ENCODE measurements at places on chromosomes 12 and 14.

DNA sequence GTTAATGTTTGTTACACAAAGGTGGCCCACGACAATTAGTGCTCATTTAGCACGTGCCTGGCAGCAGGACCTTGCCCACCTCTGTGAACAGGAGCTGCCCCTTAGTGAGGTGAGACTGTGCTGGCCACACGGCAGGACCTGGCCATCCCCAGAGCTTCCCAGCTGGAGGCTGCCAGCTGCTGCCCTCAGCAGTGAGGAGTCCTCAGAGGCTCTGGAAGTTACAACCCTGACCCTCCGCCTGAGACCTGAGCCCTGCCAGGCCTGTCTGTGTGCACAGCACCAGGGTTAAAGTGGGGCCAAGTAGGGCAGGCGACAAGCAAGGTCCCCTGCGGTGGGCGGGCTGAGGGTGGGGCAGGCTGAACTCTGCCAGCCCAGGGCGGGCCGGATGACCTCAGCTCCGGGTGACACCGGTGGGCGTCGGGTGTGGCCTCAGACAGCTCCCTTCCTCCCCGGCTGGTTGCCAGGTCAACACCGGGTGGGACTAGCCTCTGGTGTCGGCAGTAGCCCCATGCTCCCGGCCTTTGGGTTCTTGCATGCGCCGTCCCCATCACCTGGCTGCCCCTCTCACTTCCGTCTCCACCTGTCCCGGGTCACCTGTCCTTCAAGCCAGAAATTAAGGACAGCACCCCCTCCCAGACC, 9.2 kb upstream of the LBHD2 start:
- DNase-seq = peak; percentile 95

DNA sequence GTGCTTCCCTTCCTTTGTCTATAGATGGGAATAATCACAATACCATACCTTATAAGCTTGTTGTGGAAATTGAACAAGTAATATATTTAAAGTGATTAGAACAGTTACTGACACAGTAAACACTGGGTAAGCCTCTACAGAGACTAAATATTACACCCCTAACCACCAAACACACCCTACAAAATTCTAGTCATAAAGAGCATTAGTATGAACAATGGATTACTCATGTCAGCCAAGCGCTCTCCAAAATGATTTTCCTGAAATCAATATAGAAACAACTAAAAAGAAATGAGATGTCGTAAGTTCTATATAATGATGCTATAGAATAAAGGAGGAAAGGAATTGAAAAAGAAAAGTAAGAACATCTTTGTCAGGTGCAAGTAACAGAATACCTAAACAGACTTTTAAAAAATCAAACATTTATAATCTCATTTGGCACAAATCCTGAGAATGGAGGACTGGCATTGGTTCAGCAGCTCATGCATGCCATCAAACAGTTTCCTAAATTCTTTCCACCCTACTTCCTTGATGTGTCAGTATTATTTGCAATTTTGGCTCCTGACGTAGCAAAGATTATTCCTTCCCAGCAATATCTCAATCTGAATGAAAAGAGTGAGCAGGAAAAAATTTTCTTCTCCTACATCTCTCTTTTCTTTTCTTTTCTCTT, 118.0 kb downstream of the SINHCAF start:
- DNase-seq = no peak

- DNase-seq = no peak
These were observed 486.2 kb downstream of the NELL2 start for GRCh38 chr12:44389896-44390295.

- DNase-seq = no peak
These were observed 55.4 kb downstream of the IRAK3 start for GRCh38 chr12:66244446-66244845.

DNA sequence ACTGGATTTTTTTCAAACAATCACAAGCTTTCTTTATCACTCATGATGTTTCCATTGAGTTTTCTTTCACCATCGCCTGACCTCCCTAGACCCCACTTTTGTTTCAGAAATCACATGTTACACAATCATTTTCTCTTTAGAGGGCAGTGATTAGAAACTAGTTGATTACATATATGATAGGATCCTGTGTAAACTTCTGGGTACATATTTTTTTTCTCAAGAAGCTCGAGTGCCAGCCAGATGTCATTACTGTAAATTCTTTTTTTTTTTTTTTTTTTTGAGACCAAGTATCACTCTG, 62.4 kb upstream of the PSMA6 start:
- no peak for DNase-seq

- no peak for DNase-seq
These were observed 24.3 kb upstream of the ATF1 start for GRCh38 chr12:50739611-50740010.

GRCh38 chr14:47826809-47827208, 151.4 kb upstream of the MDGA2 start:
- no peak for DNase-seq

- DNase-seq = no peak
These were observed 342.6 kb downstream of the NOVA1 start for GRCh38 chr14:26255213-26255612.

GRCh38 chr14:28102814-28103213, 663.8 kb upstream of the FOXG1 start:
- DNase-seq = no peak

- peak; percentile 99 for DNase-seq
These were observed 726 bp upstream of the ZNF140 start for GRCh38 chr12:133080026-133080367.

- peak; percentile 26 for DNase-seq
These were observed 838 bp downstream of the LRIG3 start for GRCh38 chr12:58919231-58920101.

- DNase-seq = no peak
These were observed 6.4 kb upstream of the SLC38A4 start for GRCh38 chr12:46832130-46832704.

- no peak for DNase-seq
These were observed 16.2 kb downstream of the TEDC1 start for GRCh38 chr14:105507247-105507646.

DNA sequence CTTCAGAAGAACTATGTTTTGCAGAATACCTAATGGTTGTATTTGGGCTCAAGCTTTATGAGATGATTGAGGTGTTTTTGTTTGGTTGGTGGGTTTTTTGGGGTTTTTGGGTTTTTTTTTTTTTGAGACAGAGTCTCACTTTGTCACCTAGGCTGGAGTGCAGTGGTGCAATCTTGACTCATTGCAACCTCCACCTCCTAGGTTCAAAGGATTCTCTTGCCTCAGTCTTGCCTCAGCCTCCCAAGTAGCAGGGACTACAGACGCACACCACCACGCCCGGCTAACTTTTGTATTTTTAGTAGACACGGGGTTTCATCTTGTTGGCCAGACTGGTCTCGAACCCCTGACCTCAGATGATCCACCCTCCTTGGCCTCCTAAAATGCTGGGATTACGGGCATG, 39.6 kb downstream of the ARL1 start:
- no peak for DNase-seq

DNA sequence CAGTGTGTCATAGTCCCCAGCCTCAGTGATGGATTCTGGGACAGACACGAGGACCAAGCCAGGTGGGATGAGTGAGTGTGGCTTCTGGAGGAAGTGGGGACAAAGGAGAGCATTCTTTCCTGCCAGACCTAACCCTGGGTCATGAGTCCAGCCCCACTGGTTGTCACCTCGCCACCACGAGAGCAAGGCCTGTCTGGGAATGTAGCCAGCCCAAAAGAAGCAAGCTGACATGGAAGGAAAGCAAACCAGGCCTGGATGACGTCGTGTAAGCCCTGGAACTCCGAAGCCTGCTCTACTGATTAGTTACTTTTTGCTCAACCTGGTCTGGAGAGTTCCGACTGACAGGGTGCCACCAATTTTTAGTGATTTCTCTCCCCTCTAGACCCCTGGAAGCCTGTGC, 105.9 kb downstream of the SINHCAF start:
- DNase-seq = no peak

GRCh38 chr12:9727813-9728212, 5.1 kb downstream of the CLECL1 start:
- no peak for DNase-seq

GRCh38 chr12:123905319-123905925, 67.2 kb downstream of the CCDC92 start:
- peak; percentile 82 for DNase-seq

- DNase-seq = peak; percentile 58
These were observed 21.7 kb downstream of the ERH start for GRCh38 chr14:69376439-69376838.

GRCh38 chr12:111932241-111932640, 80.7 kb downstream of the TMEM116 start:
- no peak for DNase-seq

DNA sequence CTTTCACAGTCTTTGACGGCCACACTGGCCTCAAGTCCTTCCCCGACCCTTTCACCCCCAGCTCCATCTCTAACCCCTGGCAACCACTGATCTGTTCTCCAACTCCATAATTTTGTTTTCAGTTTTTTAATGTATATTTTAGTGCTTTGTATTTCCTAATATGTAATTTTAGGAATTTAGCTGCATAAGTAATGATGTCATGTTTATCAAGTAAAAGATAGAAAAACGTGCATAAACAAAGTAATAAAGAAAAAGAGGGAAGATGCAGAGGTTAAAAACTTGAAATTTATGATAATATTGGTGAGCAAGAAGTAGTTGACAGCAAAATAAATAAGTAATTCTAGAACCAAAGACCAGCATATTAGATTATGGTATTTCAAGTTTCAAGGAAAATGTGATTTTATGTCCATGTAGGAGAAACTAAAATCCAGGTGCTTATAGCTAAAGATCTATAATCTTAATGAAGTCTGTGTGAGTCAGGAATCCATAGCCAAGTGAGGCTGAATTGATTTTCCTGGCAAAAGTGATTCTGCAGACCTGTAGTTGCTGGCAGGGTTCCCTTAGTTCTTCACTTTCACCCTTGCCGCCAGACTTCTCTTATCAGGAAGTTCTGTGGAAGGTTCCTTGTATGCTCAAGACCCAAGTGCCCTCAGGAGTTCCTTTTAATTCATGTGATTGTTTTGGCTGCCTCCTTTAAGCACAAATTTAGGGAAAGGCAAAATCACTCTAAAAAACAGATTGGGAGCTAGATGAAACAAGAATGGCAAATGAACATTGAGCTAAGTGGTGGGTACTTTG, 24.4 kb downstream of the FBXW8 start:
- DNase-seq = peak; percentile 28

- DNase-seq = peak; percentile 88
These were observed 64.8 kb upstream of the PTGR2 start for GRCh38 chr14:73786636-73787485.

- no peak for DNase-seq
These were observed 9.2 kb upstream of the PYROXD1 start for GRCh38 chr12:21428241-21428640.

DNA sequence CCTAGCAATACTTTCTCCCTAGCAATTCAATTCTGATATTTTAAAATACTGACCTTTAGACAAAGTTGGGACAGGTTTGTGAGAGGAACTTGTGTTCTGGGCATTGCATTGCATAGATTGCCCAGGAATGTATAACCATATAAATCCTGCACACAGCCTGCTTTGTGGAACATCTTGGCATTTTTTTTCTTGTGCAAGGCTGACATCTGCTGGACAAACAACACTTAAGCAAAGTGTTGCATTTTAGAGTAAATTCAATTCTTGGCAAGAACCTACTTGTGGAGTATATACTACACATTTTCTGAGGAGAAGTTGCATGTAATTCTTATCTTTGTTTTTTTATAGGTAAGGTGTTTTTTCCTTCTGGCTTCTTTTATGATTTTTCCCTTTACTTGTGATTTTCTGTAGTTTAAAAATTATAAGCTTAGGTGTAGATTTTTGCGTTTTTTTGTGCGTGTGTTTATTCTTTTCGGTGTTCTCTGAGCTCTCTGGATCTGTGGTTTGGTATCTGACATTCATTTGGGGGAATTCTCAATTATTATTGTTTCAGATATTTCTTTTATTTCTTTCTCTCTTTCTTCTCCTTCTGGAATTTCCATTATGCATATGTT, 26.4 kb downstream of the TESPA1 start:
- DNase-seq = peak; percentile 72

- DNase-seq = peak; percentile 66
These were observed 508 bp downstream of the HNRNPC start for GRCh38 chr14:21268617-21269251.

DNA sequence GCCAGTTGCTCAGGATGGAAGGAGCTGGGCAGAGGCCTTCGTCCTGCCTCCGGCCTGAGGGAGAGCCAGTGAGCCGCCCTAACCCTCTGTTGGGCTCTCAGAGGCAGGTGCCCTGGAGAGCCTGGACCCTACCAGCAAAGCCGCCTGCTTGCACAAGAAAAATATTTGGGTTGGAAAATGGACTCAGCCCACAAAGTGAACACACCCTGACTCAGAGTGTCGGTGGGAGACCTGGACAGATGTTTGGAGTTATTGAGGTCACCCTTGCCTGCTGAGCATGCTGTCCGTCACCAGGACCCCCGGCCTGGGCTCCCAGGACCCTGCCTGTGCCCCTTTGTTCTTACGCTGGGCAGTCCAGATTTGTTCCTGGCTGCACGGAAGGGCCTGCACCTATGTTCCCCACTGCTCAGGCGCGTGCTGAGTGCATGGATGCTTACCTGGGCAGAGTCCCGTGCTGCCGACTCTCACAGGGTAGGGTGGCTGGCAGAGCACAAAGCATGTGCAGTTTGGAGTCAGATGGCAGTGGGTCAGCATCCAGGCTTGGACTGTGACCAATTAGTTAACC, 22.4 kb downstream of the FAM181A start:
- no peak for DNase-seq

DNA sequence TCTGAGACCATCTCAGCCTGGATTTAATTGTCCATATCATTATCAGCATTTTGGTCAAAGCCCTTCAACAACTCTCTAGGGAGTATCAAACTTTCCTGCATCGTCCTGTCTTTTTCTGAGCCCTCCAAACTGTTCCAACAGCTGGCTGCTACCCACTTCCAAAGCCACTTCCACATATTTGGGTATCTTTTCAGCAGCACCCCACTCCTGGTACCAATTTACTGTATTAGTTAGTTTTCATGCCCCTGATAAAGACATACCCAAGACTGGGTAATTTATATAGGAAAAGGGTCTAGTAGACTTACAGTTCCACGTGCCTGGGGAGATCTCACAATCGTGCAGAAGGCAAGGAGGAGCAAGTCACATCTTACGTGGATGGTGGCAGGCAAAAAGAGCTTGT, 33.1 kb upstream of the YBX3 start:
- DNase-seq = no peak

DNA sequence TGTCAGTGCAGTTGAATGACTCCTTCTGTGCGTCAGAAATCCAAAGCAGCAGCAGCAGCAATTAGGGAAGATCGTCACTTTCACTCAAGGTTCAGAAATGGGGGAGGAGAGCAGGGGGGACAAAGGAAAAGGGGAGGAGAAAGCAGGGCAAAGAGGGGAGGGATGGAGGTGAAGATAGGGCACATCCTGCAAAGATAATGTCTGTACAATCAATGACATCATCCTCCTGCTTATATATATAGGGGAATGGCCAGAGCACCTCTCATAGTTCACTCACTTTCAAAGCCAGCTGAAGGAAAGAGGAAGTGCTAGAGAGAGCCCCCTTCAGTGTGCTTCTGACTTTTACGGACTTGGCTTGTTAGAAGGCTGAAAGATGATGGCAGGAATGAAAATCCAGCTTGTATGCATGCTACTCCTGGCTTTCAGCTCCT, at the start of gene NTS:
TSS of gene NTS (plus strand) at position 265 of the 431 bp plus-strand sequence. CDS start at position 374, 109 bp downstream.
- DNase-seq = peak; percentile 7

DNA sequence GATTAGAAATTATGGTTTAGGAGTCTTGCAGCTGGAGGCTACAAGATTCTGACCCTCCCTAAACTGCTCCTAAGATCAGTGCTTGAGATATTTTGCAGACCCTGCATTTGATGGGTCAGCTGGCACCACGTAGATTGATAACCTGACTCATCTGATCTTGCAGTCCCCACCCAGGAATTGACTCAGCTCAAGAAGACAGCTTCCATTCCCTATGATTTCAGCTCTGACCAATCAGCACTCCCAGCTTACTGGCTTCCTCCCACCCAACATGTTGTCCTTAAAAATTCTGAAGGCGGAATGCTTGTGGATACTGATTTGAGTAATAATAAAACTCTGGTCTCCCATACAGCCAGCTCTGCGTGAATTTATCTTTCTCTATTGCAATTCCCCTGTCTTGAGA, 23.2 kb upstream of the MTHFD1 start:
- DNase-seq = no peak
